Fibroblast of skin of left quadriceps (primary cell): ENCODE measurements at places on chromosomes 13 and 19.

- no peak for DNase-seq
Observed at GRCh38 chr13:112128331-112128610, 61.3 kb downstream of the SOX1 start.

- DNase-seq, result no peak
Observed at GRCh38 chr19:31144075-31144870, 205.0 kb downstream of the TSHZ3 start.

DNA sequence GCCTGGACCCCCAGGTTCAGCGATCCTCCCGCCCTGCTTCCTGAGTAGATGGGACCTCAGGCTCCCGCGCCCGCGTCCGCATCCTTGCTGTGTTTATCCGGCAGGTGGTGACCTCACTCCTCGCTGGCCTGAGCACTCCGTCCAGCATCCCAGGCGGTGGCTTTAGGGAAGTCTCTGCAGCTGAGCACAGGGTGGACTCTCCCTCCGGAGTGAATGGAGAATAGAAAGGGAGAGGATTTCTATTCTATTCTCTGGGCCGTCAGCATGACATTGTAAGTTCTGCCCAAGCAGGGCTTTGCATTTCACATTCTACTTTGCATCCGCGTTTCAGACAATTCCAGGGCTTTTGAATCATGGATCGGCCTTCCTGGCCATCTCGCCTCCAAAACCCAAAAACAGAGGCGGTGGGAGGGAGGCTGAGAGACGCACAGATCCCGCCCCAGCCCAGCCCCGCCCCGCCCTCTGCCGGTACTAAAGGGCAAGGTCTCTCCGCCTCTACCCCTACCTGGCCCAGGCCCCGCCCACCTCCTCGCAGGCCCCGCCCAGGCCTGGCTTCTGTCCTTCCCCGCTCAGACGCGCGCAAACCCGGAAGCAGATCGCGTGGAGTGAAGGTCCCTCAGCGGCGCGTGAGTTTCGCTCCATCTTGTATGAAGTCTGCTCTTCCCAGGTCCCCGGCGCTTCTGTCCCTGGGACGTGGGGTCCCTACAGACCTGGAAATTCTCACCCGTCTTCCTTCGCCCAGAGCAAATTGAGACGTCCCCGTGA is at the start of gene ZNF525:
ZNF525 (plus strand) TSS at position 572 of the 765 bp plus-strand sequence. CDS start 6,577 bp downstream, outside the sequence.
- DNase-seq, result peak; percentile 49

DNA sequence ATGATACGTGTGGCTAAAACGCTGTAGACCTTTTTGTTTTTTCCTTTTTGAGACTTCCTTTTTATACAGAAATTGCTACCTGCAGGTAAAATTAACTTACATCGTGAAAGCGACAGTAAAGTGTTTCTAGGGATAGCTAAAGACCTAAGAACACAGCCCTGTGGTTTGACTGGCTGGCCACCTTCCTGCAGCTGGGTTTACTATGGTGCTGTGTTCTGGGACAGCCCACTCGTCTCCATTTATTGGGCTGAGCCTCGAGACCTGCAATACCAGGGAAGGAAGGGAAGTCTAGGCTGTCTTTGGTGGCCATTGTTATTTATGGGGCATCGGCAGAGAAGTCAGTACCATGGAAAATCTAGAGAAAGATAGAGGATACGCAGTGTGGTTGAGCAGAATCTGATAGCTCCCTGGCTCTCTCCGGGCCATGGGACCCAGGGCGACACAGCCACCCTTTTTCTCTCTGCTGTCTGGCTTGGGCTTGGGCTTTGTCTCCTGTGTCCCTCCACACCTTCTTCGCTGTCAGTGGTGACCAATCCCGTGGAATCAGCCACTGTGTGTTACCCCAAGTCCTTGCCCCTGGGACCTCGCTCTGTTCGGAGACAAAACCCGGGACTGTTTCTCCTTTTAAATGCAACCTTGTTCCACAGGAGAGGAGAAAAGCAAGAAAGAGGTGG is 30.9 kb downstream of the ACTN4 start:
- DNase-seq, result no peak

DNA sequence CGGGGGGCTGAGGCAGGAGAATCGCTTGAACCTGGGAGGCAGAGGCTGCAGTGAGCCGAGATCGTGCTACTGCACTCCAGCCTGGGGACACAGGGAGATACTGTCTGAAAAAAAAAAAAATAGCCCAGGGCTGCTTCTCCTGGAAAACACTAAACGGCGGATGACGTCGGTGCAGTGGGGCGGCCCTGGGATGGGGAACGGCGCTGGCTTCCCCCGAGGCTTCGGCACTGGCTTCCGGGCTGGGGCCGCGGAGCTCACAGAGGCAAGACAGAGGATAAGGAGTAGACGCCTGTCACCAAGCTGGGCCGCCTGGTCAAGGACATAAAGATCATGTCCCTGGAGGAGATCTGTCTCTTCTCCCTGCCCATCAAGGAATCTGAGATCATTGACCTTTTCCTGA is 5.0 kb downstream of the PRSS57 start:
- no peak for DNase-seq

DNA sequence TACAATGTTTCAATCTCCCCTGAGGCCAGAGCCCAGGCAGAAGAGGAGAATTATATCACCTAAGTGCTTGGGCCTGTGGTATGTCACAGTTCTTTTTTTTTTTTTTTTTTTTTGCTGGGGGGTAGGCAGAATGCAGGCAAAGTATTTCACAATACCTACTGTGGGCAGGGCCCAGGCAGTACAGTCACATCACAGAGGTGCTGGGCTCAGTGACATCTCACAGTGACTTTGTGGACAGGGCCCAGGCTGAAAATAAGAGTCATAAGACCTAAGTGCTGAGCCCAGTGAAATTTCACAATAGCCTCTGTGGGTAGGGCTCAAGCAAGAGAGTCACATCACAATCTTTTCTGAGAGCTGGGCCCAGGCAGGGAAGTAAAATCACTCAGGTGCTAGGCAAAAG is 15.9 kb upstream of the ZNF208 start:
- no peak for DNase-seq

GRCh38 chr13:47039106-47039505 is 142.3 kb upstream of the HTR2A start:
- DNase-seq, result peak; percentile 56

DNA sequence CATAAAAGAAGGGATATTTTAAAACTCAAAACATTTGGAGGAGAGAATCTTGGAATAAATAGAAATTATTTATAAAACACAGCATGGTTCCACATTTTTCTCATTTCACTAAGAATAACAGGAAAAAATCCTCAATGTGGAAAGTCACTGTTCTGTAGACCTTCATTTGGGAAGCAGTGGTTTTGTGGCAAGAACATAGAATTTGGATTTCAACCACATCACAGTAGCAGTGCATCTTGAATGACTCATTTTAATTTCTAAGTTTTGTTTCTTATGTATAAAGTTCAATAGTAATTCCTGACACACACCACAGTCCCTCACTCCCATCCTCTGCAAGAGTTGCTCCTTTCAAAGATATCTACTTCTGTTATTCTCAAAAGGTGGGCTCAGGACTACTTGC is 264.0 kb downstream of the ENOX1 start:
- DNase-seq, result peak; percentile 79

GRCh38 chr13:30312904-30313303 is 5.6 kb upstream of the KATNAL1 start:
- DNase-seq, result peak; percentile 33
